Retinal pigment epithelial cell (primary cell): ENCODE measurements at places on chromosomes 13 and 19.

- no peak for DNase-seq
Measured at GRCh38 chr13:51856998-51857397, 4.8 kb upstream of the CCDC70 start.

GRCh38 chr19:10126213-10126639 is 6.5 kb upstream of the EIF3G start:
- no peak for DNase-seq

GRCh38 chr13:111344471-111345191 is 24.2 kb downstream of the TEX29 start:
- DNase-seq: no peak

DNA sequence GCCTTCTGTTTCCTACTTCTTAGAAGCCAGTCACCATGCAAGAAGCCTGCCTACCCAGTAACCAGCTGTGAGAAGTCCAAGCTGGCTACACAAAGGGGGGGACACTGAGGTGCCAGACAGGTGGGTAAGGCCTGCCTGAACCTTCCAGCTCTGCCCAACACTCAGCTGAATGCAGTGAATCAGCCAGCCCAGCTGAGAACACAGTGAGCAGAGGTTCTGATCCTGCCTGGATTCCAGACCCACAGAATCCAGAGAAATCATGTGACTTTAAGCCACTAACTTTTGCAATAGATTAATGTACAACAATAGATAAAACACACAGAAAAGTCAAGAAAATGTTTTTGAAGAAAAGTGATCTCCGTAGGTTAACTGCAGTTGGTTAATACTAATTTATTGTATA is 151.7 kb downstream of the EFNB2 start:
- DNase-seq: no peak

- DNase-seq: no peak
Measured at GRCh38 chr13:114108894-114109293, 23.5 kb downstream of the RASA3 start.

- no peak for DNase-seq
Measured at GRCh38 chr13:25771641-25772478, 280.0 kb downstream of the SHISA2 start.

GRCh38 chr19:34961775-34962686 is 2.0 kb downstream of the ZNF792 start:
- DNase-seq: no peak
